Hematopoietic multipotent progenitor cell treated with erythropoietin and hydrocortisone succinate and interleukin-3 and kit ligand, for 4 days (in vitro differentiated cells): ENCODE measurements at places on chromosomes 3 and 15.
A peak's percentile ranks its signal among the peaks of the same experiment; 100 is the strongest.

GRCh38 chr3:190339130-190339529, 16.9 kb upstream of the CLDN1 start:
- peak; percentile 49 for DNase-seq

GRCh38 chr3:30795176-30795575, 99.3 kb downstream of the GADL1 start:
- no peak for DNase-seq

GRCh38 chr3:116423374-116423773, 21.9 kb downstream of the LSAMP start:
- no peak for DNase-seq

DNA sequence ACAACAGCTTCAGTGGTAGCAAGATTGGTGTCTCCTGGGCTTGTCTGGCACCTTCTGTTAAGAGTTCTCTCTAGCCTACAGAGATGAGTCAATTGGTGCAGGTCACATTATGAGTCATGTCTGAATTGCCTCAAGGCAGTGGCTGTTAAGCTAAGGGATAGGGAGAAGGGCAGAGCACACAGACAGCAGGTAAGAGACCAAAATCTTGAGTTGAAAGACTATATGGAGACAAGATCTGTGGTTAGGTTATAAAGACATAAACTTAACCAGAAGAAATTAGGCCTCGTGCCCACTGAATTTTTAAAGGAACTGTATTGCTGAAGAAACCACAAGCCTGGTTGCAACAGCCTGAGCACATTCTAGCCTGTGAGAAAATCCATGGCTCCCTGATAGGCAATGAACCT, 19.2 kb upstream of the KPNA1 start:
- DNase-seq, result peak; percentile 79
